ENCODE measurements at places on chromosomes 11 and 22.

DNA sequence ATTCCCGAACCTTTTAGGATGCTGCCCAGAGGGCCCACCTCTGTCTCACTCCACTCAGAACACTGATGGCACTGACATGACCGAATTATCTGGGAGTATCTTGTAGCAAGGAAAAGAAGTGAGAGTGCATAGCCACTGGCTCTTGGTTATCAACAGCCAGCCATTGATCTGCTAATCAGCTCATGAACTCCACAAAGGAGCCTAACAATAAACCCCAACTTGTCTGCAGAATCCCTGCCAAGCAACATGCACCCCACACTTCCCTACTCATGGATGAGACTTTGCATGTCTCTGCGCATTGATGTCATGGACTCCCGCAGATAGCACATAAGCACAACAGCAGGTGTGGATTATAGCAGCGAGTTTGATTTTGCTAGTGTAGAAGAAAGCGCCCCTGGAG lies 1538.9 kb upstream of the RAG2 start:
- no peak for DNase-seq

- no peak for DNase-seq
Observed at GRCh38 chr11:70205049-70205725, 2.1 kb downstream of the FADD start.

DNA sequence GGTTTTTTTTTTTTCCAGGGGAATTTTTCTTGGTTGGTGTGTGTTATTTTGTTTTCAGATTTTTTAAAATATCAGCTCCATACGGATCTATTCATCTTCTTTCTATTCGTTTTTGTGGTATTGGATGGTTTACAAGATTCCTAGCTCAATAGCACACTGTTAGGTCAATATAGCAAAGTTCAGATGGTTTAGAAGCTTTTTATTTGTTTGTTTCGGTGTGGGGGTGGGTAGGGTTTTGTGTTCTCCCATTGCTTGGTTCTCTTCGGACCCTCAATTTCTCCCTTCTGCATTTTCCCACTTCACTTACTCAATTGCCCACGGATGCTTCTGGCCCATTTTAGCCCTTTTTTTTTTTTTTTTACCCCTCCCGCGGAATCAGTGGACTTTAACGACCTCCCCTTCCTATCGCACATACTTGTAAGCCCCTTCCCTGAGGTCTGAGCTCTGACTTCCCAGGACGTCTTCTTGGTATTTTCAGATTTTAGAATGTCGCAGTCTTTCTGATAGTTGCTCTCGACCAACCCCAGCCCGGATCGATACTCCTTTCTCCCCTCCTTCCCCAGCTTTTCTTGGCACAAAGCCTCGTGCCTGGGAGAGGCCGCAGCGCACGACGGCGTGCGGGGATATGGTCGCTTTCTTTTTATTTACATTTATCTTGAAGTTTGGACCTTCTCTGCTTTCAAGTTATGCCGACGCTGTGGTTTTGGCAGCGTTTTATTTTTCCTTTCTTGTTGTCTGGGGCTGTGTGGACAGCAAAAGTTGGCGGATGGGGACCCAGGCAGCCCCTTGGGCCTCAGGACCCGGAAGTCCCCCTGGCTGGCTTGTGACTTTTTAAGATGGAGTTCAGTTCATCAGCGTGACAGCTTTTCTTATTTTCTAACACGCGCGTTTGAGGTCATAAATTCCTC lies 4.4 kb upstream of the SPDYC start:
- no peak for DNase-seq

- no peak for DNase-seq
Observed at GRCh38 chr11:35142481-35143075, 3.6 kb downstream of the CD44 start.

DNA sequence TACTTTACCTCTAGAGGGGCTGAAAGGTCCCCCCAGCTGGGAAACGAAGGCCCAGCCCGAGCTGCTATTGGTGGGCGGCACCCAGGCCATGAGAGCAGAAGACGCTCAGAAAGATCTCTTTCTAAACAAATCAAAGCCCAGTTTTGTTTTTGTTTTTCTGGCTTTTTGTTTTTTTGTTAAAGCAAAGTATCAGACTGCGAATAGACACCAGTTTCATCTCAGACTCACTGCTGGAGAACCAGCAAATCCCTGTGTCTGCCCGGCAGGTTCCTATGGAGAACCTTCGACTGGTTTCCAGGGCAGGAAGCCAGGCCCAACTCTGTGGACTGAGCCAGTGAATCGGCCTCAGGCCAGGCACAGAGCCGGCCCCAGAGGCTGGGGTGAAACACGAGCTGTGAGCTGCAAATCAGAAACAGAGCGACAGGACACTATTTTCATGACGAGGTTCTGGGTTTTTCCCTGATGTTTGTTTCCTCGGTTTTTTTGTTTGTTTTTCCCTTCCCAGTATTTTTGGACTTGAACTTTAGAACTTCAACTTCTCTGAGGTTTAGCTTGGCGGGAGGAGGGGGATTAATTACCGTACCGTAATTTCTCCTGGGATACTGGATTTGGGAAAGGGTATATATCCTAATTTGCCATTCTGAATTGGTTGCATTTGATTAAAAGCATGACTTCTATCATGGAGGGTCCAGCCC lies 16.0 kb upstream of the B4GALNT4 start:
- DNase-seq, result no peak

DNA sequence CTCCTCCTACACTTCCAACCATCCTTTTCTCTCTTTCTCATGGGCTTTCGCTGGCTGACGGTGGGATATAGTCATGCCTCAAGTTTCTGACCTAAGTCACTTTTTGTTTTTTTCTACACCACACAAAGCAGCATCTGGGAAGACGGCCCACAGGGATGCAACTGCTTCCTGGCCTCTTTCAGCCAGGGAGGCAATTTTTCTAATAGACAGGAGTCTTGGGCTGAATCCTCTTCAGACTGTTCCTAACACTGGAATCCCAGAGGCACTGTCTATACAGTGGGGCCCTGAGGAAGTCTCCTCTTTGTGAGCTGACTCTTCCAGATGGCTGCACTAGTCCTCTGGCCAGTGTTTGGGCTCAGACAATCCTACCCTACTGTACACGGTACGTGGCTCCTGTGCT lies 39.7 kb upstream of the OLFML1 start:
- no peak for DNase-seq

GRCh38 chr11:87031433-87032170 lies 6.1 kb upstream of the TMEM135 start:
- no peak for DNase-seq

DNA sequence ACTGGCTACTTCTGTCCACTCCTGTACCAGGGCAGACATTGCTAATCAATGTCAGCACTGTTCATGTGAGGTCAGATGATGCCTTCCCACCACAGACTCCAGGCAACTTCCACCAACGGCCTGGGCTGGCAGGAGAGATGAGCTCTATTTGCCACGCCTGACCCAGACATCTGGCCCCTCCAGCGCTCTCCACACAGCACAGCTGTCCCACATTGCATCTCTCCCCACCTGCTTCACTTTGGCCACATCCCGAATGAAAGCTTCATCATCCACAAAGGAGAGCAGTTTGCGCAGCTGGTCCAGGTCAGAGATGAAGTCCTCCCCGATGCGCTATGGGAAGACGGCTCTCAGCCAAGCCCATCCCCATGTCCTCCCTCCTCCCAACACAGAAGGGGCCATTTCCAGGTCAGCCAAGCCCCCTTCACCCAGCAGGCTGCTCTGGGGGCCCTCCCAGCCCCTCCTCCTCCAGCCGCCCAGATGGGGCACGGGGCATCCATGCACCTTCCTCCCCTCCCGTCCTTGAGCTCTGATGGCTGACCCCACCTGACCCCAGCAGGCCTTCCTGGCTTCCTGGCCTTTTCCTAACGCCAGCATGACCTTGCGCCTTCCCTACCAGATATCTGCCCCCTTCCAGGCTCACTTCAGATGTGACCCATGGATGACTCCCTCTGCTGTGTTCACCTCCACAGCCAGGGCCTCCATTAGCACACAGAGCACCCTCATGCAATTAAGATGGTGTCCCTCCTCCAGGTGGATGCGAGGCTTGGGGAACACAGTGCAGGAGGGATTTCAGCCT lies 7.4 kb downstream of the PYGM start:
- no peak for DNase-seq

DNA sequence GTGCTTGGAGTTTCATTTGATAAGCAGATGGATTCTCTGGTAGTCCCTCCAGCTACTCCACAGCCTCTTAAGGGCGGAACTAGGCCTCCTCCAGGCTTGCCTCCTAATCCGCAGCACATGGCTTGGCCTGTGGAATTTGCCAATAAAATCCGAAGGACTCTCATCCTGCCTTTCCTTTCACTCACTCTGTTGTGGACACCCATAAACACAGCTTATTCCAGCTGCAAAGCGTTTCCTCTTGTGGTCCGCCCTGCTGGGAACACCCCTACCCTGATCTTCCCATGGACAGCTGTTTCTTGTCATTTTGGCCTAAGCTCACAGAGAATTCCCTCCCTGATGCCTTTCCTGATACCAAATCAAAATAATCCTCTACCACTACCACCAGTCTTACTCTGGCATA lies 546.2 kb downstream of the NTM start:
- no peak for DNase-seq

GRCh38 chr11:118276422-118276821 lies 12.3 kb upstream of the MPZL2 start:
- DNase-seq, result no peak

GRCh38 chr11:70952191-70952590 lies 300.2 kb downstream of the SHANK2 start:
- no peak for DNase-seq

DNA sequence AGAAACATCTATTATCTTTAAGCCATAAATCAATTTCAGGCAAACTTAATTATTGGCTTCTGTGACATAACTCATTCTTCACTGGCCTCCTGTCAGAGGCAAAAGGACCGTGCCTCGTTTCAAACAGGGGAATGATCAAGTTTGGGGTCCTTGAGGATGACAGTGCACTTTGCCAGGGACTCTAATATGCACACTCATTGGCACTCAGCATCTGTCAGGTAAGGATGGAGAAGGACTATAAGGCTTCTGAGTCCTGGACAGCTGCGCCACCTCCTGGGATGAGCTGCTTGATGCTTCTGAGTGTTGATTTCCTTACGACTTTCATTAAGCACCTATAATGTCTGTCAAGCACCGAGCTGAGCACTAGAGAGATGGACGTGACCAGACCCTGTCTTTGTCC lies 20.2 kb downstream of the BPIFC start:
- no peak for DNase-seq

DNA sequence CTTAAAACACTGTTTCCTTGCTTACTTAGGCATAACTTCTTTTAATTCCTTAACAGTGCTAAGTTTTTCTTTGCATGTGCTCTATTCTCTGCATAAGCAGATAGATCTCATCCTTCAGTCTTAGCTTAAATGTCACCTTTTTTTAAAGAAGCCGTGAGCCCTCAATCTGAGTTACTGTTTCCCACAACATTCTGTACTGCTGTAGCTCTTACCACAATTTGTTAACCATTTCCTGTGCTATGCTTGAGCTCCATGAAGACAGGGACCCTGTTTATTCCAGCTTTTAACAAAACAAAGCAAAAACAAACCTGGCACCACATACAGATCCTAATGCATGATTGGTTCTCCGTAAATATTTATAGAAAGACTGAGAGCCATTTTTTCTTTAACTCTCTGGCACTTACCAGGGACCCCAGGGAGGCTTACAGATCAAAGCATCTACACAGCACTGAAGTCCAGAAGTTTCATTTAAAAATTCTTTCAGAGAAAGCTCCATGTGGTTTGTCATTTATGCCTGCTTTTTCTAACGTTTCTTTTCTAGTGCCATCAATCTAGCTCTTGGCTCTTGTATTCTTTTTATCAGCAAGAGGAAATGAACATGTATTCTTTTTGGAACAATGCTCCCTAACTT lies 74.9 kb downstream of the DYNC2H1 start:
- no peak for DNase-seq

DNA sequence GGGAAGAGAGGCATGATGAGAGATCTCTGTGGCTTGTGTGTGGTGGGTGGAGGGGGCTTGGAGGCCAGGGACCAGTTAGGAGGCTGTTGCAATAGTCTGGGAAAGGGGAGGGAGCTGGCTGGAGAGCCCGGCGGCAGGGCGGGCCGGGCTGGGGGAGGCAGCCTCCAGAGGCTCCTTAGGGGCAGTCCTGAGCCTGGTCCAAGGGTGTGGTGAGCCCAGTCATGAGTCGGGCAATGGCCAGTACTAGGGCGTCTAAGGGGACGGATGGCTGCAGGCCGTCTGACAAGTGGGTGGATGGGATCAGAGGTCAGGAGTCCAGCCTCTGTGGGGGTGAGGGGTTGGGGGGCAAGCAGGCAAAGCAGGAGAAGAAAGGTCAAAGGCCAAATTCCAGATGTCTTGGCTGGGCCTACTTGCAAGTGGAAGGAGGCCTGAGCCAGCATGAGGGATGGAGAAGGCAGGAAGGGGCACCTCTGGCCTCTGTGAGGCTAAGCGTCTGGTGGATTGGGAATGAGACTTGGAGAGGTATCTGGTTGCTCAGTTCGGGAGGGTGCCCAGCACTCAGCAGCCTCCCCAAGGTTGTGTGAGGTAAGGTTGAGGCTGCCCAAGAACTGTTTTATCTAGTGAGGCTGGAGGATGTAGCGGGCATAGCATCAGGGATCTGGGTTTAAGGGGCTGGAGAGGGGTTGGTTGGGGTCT lies 6.0 kb upstream of the CD248 start:
- DNase-seq, result no peak

- no peak for DNase-seq
Observed at GRCh38 chr11:64185175-64185692, 737 bp upstream of the STIP1 start.

DNA sequence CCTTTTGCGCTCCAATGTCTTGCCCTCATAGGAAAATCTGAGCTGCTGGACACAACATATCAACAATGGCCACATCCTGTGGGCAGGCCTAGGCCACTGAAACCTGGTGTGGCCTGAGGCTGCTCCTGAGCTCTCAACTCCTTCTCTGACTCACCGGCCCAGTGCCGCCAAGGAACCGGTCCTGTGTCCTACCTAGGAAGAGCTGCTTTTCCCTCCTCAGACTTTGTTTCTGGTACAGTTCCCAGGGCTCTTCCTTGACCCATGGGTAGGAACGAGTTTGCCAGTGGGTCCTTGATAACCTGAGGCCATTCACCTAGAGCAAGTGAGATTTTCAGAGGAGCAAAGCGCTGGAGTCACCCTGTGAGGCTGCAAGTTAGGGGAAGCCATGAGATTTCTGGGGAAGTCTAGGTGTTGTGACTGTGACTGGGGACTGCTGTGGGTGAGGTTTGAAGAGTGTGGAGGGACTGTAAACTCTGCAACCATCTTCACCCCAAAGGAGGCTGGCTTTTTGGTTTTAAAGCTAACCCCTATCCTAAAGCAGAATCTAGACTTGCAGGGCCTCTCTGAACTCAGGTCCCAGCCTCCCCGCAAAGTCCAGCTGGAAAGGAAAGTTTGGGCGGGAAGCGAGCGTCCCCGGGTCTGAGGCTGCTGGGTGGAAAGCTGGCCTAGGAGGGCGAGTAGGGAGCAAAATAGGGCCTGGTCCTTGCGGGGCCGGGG lies 12.0 kb upstream of the PAX6 start:
- no peak for DNase-seq

- no peak for DNase-seq
Observed at GRCh38 chr11:7444091-7444981, 41.0 kb upstream of the OLFML1 start.

DNA sequence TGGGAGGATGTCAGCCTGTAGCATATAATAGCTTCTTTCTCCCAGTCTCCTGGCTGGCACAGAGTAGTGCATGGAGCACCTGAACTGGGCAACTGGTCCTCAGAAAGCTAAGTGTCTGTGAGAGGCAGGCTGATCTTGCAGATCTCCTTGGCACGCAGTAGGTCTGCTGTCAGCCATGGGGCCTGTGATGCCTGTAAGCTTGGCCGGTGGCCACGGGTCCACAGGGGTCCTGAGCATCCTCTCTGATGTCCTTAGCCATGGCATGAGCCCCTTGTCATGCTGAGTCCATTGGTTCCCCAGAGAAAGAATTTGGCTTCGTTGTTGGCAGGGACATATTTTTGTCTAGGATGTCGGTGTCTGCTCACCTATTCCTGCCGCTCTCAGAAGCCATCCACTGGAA lies 25.0 kb downstream of the AMPD3 start:
- no peak for DNase-seq

GRCh38 chr11:125945011-125945796 lies 640 bp upstream of the VSIG10L2 start:
- no peak for DNase-seq

Data from stimulated activated CD8-positive, alpha-beta memory T cell treated with anti-CD3 and anti-CD28 coated beads, Interleukin-15, amount 100 ng/mL, for 1 hour (primary cell).